ENCODE measurements at places on chromosomes 11 and 22. TPM values are rescaled to one million over a fixed set of nuclear protein-coding genes. Genes with fewer than 3 reads are reported as not detected.

- no peak for DNase-seq
Observed at GRCh38 chr22:38352436-38352835, 35.2 kb upstream of the CSNK1E start.

DNA sequence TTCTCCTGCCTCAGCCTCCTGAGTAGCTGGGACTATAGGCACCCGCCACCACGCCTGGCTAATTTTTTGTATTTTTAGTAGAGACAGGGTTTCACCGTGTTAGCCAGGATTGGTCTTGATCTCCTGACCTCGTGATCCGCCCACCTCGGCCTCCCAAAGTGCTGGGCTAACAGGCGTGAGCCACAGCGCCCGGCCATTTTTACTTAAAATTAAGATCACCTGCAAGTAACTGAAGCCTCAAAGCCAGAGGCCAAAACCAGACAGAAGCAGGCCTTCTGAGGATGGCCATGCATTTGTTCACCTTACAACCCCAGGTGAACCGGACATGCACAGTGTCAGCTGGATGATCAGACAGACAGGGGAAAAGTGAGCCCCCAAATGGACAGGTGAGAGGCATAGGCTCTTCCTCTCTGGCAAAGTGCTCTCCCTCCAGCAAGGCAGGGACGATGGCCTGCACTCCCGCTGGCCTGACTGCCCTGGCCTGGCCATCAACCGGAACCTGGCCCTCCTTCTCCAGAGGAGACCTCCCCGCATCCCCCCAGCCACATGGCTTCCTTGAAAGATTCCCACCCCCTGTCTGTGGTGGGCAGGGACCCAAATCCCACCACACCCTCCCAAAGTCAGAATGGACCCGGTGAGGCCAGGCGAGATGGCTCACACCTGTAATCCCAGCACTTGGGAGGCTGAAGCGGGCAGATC lies 25.9 kb downstream of the APOBEC3H start:
- no peak for DNase-seq

DNA sequence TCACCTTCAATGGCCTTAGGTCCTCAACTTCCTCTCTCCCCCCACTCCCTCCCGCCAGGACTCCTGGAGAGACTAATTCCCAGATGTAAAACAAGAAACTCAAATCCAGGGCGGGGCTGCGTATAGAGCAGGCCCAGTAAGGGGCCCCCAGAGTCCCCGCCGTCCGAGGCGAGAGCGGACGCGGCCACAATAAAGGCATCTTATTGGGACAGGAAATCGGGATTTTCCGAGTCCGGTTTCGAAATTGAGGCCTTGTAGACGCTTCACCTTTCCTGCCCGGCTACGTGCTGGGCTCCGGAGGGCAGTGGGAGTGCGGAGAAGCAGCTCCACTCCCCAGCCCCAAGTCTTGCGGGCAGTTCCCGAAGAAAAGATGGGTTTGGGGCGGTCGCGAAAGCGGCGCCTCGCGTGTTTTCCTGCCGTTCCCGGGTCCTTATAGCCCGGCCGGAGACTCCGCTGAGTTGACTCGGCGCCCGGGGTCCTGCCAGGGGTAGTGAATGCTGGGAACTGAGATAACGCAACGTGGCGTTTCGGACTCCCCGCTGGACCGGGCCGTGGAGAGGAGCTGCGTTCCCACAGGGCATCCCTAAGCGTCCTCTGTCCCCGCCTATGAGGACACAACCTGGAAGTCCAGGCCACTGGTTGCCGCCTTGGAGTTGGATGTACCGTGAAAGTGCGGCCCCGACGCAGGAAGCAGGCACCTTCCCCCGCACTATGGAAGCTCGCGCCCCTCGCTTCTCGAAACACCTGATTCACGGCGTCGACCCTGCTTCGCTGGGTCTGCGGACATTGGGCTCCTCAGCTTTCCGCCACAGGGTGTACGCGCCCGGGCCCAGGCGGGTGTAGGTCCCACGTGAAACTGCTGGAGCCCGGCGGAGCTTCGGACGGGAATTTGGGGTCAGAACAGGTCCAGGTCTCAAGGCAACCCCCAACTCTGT lies 4.8 kb upstream of the CHRM1 start:
- DNase-seq, result no peak

DNA sequence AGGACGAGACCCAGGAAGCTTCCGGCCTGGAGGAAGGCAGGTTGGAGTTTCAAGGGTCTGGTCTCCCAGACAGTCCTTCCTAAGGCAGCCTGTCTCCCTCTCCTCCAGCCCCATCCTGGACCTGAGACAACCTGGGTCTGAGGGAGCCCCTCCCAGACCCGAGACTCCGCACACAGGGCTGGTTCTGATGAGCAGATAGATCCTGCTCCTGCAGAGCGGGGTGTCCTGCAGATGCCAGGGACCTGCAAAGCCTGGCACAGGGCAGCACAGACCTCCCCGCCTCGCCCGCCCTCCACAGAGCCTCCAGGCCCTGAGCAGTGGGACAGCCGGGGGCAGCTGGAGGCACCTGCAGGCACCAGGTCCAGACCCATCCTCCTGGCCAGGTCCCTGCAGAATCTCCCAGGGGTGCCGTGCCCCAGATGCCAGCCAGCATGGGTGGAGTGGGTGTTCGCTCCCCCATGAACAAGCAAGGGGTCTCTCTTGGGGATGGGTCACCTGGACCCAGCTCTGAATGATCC lies 7.8 kb downstream of the PIM3 start:
- DNase-seq, result no peak

GRCh38 chr11:83641511-83641910 lies 355.3 kb upstream of the CCDC90B start:
- no peak for DNase-seq

- DNase-seq, result no peak
Observed at GRCh38 chr22:26822313-26822712, 164.9 kb downstream of the MIAT start.

MYO7A gene
- polyA plus RNA-seq, result 3.7 TPM

EHF gene
- 24.6 TPM for polyA plus RNA-seq

All from left kidney (tissue), 8 donors.